WTC11 (cell line): ENCODE measurements at places on chromosomes 11 and 22.

DNA sequence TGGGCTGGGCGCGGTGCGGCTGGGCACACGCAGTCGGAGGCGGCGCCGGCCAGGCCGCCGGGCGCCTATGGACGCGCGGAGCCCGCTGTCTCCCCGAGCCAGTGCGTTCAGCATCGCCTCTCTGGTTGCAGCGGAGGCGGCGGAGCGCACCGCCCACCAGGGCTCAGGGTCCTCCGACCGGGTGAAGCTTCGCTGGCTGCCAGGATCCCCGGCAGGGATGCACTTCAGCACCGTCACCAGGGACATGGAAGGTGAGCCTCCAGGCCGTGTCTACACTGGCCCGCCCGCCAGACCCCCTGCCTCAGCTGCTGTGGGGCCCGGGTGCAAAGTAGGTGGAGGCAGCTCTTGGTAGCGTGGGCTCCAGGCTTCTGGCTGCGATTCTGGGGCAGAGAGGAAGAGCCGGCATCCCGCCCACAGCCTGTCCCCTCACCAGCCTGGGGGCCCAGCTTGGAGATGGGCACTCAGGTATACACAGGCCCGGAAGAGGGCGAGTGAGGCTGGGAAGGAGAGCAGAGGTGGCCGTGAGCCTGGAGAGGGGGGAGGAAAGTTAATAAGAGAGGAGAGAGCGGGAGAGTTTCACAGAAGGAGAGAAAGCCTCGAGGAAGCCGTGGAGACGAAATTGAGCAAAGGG, 1.0 kb upstream of the TBX1 start:
- peak; percentile 52 for DNase-seq

DNA sequence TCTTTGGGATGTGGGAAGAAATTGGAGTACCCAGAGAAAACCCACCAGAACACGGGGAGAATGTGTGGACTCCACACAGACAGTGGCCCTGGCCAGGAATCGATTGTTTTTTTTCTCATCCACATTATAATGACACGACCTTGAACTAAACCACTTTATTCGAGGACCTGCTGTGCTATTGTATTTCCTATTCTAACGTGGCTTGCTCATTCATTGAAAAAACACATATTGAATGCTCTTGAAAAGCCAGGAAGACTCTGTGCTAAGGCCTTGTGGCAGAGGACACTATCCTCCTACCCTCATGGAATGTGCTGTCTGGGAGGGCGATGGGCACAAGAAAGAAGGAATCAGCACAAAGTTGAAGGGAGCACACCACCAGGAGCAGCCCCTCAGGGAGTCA, 9.1 kb upstream of the SREBF2 start:
- no peak for DNase-seq

- DNase-seq = no peak
Measured at GRCh38 chr11:1041471-1041870, 5.0 kb upstream of the MUC6 start.

DNA sequence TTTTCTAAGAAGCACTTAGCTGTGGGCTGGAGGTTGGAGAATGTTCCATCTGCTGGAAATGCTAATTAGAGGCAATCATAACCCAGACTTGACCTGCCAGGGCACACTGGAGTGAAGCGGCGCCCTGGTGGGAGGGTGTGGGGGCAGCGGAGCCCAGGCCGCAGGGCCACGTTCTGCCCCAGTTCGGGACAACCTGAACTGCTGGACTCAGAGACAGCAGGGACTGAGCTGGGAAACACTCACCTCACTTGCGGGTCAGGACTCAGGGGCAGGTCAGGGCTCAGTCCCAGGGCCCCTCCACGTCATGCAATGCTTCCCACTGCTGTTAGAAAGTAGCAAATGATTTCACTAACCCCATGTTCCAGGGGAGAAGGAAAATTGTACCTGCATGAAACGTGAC, 316.4 kb downstream of the NTM start:
- no peak for DNase-seq

DNA sequence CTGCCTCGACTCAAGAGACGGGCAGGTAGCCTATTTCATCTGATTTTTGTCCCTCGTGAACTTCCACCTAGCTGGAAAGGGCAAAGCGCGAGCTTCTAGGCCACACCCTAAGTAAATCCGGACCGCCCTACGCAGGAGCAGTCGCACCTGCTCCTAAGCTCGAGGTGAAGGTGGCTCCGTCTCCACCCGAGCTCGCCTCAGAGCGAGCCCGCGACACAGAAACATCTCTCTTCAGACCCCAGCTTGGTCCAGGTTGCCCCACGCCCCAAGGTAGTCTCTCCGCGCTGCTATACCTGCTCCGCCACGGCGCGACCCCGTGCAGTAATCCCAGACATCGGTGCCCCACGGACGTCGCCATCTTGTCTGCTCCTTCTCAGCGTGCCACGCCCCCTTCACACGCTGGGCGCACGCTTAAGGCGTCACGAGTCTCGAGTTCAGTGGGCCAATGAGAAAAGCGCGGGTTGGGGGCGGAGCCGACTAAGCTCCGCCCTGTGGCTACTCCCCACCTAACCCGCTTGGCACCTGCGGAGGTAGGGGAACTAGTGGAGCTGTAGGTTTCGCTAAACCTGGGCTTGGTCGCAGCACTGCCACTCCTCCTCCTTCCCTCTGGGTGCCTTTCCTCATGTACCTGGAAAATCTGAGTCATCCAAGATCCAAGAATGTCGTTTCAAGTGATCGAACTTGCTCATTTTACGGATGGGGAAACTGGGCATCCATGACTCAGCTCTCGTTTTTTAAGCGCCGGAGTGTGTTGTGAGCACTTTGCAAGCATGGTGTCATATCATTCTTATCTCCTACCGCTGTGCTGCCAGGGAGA, at the start of gene PISD:
Gene PISD (minus strand): TSS at position 365 of the 817 bp plus-strand sequence. CDS start 7 bp downstream, at position 358.
- peak; percentile 98 for DNase-seq

- no peak for DNase-seq
Measured at GRCh38 chr22:44063462-44064371, 39.6 kb downstream of the PARVB start.

DNA sequence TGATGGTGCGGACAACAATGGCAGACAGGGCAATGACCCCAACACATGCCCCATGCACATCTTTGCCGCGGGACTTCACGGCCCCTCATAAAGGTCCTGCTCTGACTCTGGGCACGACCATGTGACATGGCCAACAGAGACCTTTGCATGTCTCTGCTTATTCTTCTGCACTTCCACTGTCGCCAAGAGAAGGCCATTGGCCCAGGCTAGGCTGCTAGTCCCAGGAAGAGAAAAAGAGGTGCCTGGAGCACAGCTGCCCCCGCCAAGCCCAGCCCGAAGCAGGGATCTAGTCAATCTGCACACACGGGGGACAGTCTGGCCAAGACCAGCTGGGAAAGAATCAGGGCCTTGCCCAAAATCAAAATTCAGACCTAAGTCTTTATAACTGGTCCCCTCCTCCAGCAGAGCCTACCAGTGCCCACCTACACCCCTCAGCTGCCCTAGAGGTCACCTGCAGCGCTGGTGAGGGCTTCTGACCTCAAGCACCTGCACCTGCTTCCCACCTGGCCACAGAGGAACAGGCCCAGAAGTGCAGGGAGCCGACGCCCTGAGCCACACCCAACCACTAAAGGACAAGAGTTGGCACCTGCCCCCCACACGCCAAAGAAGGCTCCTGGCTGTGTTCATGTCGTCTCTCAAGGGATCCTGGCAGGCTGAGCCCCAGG, 8.1 kb downstream of the SULT4A1 start:
- DNase-seq = no peak

DNA sequence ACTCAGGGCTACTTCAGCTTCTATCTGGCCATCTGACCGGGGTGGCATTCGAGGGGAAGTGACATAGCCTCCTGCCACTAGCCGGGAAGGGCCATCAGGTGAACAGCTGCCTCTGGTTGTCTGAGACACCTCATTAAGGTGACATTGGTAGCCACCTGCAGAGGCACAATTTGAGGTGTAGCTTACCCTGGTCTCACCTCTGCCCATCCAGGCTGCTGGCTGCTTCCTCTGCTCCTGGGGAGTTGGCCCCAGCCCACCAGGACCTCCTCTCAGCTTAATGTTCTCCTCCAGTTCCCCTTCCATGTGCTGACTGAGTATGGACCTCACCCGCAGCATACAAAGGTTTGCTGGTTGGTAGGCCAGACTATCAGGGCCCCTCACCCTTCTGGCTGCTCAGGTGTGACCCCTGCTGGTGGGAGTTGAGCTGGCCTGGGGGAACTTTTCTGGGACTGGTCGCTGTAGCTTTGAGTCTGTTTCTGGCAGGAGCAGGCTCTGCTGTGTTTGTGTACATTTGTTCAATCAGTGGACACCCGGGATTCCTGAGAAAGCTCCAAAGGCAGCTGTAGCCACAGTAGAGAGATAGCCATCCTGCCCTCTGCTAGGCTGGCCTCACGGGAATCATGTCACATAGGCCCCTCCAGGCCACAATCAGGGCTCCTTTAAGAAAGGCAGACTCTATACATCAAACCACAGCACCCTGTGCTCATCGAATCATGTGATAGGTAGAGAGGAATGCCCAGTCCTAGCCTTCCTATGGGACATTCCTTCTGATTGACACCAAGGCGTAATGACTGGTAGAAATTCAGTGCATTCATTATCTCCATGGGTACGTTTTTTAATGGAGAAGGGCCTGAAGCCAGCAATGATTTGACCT, 295.1 kb upstream of the PLET1 start:
- DNase-seq = peak; percentile 86
